ENCODE measurements at places on chromosomes 2 and 18. TPM values are rescaled to one million over a fixed set of nuclear protein-coding genes. Genes with fewer than 3 reads are reported as not detected.

- DNase-seq = no peak
Observed at GRCh38 chr2:202147775-202148174, 74.7 kb downstream of the KIAA2012 start.

GRCh38 chr2:38629684-38630083 lies 27.0 kb upstream of the HNRNPLL start:
- no peak for DNase-seq

- peak; percentile 61 for DNase-seq
Observed at GRCh38 chr18:28960146-28960545, 783.2 kb upstream of the CDH2 start.

GRCh38 chr2:132586101-132586511 lies 83.9 kb downstream of the LYPD1 start:
- DNase-seq = no peak

DNA sequence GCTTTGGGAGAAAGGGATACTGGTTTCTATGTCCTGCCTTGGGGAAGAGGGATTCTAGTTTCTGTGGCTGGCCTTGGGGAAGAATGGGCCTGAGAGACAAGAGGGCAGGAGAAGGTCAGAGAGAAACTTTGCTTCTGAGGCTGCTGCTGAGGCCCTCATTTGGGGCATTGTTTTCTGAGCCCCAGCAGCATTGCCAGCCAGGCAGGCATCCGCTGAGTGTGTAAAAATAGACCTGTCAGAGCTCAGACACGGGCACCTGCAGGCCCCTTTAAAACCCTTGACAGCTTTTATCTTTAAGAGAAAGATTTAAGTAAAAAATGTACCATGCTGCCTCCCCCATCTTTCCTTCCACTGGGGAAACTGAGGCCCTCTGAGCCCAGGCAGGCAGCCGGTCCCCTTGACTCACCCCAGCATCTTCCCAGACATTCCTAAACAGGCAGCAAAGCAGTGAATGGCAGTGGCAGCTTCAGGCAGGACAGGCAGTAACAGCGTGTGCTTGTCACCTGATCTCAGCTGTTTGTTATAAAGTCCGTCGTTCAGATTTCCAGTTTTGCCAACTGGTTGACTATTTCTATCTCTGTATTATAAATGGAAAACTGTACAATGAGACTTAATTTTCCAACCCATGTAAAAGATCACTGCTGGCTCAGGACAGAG lies 27.6 kb downstream of the MLPH start:
- no peak for DNase-seq

Gene CTLA4
- not detected for total RNA-seq

Gene SCN9A
- 1.1 TPM for total RNA-seq

Gene CERKL
- 0.17 TPM for total RNA-seq

Gene LIMS2
- 2.3 TPM for total RNA-seq

Gene VIL1
- total RNA-seq = not detected
